Iris pigment epithelial cell (primary cell): ENCODE measurements at places on chromosomes 2 and 18.
A peak's percentile ranks its signal among the peaks of the same experiment; 100 is the strongest.

- DNase-seq = no peak
These were observed 9.5 kb upstream of the CNNM3 start for GRCh38 chr2:96806468-96807126.

DNA sequence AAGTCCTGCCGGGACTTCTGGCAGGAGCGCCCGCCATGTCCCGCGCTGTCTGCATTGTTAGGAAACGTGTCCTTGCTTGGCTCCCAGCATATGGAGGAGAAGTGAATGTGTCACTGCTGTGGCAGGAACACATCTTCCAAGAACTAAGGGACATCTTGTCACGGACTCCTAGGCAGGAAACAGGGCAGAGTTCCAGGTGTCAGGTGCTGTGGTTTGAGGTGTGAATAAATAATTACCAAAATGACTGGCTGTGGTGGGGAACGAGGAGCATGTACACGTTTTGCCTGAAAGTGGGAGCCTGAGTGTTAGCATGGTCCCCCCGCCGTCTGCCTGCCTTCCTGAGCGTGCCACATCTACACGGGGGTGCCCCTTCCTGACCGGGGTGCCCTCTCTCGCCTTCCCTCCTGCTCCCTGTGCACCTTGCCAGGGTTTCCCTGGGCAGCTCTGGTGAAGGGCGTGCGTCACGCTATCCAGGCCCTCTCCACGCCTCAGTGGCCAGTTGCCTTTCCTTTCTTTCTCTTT, 237.5 kb downstream of the LDLRAD4 start:
- DNase-seq = no peak

DNA sequence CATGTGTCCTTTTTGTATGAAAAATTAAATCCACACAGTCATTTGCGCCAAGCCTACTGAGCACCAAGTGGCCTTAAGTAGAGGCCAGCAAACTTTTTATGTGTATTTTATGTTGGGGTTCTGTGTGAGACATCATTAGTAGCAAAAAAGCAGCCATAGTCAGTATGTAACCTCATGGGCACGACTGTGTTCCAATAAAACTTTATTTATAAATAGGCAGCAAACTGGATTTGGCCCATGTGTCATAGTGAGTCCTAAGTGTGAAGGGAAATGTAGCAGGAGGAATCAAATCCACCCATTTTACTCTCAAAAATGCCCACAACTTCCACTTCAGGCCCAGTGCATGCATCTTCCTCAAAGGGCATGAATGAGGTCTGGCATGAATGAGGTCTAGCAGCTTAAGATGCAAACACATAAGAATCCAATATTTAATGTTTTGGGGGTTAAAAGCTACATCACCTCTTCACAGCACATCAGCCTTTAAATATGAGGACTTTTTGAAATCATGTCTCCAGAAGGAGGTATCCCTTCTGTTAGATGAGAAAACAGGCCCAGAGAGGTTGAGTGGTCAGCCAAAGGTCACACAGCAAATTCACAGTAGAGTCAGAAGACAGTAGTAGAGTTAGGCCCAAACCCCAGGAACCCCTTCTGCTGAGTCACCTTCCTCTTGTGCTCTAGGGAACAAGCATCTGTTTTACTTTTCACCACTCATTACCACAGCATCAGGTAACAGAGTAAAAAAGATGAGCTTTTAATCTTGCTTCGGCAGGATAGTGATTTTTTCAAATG, 45.6 kb downstream of the MREG start:
- peak; percentile 28 for DNase-seq

DNA sequence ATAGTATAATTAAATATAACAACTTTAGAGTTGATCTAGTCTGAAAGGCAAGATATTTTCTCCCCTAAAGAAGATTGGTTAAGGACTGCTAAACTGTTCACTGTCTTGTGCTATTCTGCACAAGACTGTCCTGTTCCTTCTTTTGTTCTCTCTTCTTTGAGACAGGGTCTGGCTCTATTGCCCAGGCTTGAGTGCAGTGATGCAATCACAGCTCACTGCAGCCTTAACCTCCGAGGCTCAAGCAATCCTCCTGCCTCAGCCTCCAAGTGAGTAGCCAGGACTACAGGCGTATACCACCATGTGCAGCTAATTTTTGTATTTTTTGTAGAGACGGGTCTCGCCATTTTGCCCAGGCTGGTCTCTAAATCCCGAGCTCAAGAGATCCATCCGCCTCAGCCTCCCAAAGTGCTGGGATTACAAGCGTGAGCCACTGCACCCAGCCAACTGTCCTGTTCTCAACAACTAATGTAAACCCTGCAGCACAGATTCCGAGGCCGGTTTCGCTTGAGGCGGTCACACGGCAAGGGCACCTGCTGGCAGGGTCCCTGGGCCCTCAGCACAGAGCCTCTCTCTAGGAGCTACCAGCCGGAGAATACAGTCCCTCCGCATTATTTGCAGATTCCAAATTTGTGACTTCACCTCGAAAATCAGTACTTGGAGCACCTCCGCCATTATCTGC, 16.4 kb downstream of the PXDN start:
- no peak for DNase-seq

DNA sequence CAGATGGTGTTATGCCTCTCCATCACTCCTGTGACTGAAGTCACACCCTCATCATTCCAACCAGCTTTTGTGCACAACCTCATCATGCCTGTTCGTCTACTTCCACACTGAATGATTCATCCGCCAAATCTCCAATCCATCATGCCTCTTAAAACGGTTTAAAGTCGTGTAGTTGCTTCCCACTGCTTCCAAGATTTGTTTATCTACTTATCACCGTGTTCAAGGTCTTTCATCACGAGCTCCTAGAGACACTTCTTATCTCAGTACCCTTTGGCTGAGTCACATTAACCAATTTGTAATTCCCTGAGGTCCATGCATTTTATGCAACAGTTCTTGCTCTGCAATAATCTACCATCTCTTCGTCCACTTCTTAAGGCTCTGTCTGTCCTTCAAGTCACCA, 592.3 kb upstream of the ID2 start:
- DNase-seq = peak; percentile 26

DNA sequence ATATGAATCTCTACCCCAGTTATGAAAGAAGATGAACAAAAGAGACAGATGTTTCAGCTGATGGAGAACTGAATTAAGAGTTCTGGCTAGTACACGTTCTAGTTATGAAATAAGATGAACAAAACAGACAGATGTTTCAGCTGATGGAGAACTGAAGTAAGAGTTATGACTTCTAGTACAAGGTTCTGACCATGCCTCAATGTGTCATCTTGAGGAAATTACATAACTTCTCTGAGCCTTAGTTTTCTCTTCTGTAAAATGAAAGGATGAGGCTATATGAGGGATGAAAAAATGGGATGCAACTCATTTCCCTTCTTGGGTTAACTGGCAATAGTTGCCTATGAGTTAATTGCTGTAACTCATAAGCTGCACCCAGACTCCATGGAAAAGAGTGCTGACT, 92.9 kb upstream of the WDR75 start:
- peak; percentile 45 for DNase-seq

- DNase-seq = no peak
These were observed 86.9 kb downstream of the RRM2 start for GRCh38 chr2:10209406-10209935.

DNA sequence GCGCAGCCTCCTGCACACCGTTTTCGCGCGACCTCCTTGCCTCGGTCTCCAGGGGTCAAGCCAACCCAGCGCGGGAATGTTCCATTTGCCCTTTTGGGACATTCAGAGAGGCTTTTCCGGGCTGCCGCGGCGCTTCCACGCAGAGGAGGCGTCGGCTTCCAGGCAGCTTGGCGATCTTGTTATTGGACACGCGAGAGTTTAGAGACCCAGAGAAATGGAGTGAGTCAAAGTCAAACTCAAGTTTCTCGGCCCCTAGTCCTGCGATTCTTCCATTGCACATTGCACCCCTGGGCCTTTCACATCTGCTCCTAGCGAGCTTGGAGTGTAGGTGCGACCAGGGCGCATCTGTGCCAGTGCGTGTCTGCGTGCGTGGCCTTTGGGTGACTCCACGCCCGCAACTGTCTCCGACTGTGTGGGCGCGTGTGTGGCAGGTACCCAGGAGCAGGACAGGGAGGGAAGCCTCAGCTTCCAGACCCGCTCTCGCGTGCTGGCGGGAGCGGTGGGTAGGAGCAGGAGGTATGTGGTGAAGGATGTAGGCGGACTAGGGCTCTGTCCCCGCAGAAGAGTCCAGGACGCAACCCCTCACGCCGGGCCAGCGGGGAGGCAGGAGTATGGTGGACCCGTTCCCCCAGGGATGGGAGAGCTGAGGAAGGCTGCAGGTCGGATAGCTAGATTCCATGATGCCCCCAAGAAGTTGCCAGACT, 13.5 kb downstream of the SIX3 start:
- no peak for DNase-seq

DNA sequence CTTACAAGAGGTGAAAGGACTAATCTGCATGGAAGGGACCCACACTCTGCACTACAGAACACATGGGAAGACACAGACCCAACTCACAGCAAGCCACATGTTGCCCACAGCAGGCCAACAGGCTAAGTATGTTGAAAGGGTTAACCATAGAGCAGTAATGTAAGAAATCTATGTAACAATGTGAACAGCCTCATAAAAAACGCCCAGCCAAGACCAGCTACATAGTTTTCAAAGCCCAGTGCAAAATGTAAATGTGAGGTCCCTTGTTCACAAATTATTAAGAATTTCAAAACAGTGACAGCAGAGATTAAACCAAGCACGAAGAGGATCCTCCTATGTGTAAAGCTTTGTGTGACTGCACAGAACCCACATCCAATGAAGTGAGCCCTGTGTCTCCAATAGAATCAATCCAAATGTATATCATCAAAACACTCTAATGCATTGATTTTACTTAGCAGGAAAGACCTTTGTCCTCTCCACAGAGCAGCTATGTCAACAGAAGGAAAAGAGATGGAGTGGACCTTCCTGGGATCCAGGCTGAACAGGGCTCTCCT, 210.1 kb downstream of the AGPS start:
- no peak for DNase-seq

DNA sequence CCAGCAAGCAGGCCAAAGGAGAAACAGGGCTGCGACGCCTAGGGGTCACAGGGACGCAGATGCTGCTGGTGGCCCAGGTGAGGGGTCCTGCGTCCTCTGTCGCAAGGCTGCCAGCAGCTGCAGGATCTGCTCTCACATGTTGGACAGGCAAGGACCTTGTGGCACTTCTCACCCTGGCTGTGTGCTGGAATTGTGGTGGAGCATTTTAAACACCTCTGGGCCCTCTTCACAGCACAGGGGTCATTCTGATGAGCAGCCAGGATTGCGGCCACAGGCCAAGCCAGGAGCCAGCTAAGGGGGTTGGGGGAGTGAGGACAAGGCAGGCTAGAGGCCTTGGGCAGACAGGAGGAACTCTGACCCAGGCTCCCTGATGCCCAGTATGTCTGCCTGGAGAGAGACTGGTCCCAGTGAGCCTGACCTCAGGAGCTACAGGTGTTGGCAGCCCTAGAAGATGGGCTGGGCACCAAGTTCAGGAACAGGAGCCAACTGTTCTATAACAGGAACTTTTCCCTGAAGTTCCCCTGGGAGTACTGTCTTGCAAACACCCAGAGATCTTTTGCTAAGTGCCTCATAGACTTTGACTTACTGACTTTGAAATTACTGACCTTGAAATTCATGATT, 40.2 kb downstream of the EFR3B start:
- DNase-seq = no peak

DNA sequence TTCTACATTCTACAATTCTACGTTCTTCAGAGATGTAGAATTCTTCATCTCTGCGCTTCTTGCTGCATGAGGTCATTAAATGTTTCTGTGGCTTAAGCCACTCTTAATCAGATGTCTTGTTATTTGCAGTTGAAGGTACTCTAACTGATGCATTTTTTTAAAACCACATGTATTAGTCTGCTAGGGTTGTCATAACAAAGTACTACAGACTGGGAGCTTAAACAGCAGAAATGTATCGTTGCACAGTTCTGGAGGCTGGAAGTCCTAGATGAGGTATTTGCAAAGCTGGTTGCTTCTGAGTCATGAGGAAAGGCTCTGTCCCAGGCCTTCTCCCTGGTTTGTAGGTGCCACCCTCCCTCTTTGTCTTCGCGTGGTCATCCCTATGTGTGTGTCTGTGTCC, 176.3 kb upstream of the GLI2 start:
- peak; percentile 99 for DNase-seq

DNA sequence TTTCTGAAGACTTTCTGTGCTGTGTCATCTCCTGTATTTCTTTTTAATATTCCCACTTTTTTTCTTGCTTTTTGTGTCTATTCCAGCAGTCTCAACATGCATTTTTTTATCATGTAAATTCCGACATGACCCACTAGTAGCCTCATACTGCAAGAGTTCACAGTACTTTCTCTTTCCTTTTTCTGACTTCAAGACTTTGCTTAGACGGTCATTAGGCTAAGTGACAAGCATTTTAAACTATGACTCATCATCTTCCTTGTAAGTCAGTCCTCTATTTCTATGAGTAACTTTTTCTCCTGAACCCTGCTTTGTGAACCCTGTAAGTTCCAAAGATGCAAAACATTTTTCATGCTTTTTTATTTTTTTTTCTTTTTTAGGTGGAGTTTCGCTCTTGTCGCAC, 381.2 kb downstream of the TXNL1 start:
- peak; percentile 77 for DNase-seq

- DNase-seq = no peak
These were observed 17.1 kb downstream of the PKP4 start for GRCh38 chr2:158473719-158474392.

- DNase-seq = no peak
These were observed 441.9 kb downstream of the RND3 start for GRCh38 chr2:150045601-150046000.

- DNase-seq = peak; percentile 95
These were observed 407.8 kb upstream of the CDH2 start for GRCh38 chr18:28584731-28585130.

GRCh38 chr2:74238879-74239278, 40.5 kb downstream of the MTHFD2 start:
- peak; percentile 84 for DNase-seq
